Right lobe of liver (tissue), 6 donors: ENCODE measurements at places on chromosomes 12 and 14.

GRCh38 chr14:93954900-93955849 lies 21.2 kb downstream of the ASB2 start:
- no peak for DNase-seq

DNA sequence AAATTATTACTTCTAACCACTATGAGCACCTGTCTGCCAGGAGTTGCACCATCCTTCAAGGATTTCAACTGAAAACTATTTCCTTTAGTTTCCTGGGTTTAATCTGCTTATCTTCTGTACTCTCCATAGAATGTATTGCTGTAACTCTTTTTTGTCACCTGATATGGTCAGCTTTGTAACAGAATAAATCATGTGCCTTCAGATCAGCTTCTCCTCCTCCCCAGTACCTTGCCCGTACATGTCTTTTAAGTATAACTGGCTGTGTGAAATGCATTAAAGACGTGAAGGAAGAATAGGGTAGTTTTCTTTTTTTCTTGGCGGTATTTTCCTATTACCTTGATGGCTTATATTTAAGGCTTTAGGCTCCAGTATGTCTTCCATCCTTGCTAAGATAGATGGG lies 200.3 kb upstream of the NAV3 start:
- DNase-seq = no peak

GRCh38 chr14:68546839-68547238 lies 246.0 kb downstream of the ZFP36L1 start:
- no peak for DNase-seq

- DNase-seq = no peak
Measured at GRCh38 chr12:98329589-98329988, 185.8 kb upstream of the TMPO start.

GRCh38 chr14:105448706-105449111 lies 25.9 kb upstream of the CRIP2 start:
- DNase-seq = peak; percentile 67

- no peak for DNase-seq
Measured at GRCh38 chr12:131167334-131167733, 213.6 kb downstream of the ADGRD1 start.

- no peak for DNase-seq
Measured at GRCh38 chr12:125336246-125336645, 271.0 kb downstream of the AACS start.

- DNase-seq = no peak
Measured at GRCh38 chr12:114400925-114401324, 5.0 kb downstream of the TBX5 start.

GRCh38 chr12:132142679-132143335 lies 1.3 kb downstream of the DDX51 start:
- DNase-seq = peak; percentile 50

- DNase-seq = no peak
Measured at GRCh38 chr12:74431801-74432200, 105.8 kb upstream of the ATXN7L3B start.

- DNase-seq = peak; percentile 31
Measured at GRCh38 chr12:55673638-55674037, 34.1 kb downstream of the ITGA7 start.

DNA sequence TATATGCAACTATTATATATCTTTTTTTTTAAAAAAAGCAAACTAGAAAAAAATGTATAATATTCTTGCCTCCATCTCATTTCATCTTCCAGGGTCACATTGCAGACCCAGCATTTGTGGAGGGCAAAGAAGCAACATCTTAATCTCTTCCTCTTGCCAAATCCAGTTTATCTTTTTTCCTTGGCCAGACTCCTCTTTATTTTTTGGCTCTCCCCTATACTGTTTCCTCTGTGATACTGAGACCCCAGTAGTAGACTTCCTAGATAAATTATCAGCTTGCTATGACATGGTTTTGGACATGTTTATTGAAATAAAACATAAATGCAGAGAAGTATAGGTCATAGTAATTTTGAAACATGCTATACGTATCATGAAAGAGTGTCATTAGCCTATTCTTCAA lies 303.8 kb upstream of the DDHD1 start:
- no peak for DNase-seq

DNA sequence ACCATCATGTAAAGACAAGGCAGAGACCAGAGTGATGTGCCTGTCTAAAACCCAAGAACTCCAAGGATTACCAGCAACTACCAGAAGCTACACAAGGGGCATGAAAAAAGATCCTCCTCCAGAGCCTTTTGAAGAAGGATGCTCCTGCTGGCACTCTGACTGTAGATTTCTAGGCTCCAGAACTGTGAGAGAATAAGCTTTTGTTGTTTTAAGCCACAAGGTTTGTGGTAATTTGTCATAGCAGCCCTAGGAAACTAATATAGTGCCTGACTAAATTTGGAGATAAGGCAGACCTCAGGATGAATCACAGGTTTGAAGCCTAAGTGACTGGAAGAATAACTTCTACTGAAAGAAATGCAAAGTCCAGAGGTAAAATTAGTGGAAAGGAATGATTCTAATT lies 132.9 kb downstream of the CEP83 start:
- no peak for DNase-seq

GRCh38 chr14:53412819-53413675 lies 259.9 kb upstream of the DDHD1 start:
- DNase-seq = no peak

GRCh38 chr14:101191101-101191720 lies 287.7 kb upstream of the RTL1 start:
- DNase-seq = no peak

- DNase-seq = no peak
Measured at GRCh38 chr12:6820166-6820565, 1.5 kb upstream of the GPR162 start.

GRCh38 chr14:55546212-55546874 lies 33.7 kb upstream of the KTN1 start:
- DNase-seq = no peak

- no peak for DNase-seq
Measured at GRCh38 chr12:13179211-13180074, 17.1 kb upstream of the EMP1 start.

- DNase-seq = no peak
Measured at GRCh38 chr12:127070515-127071157, 1196.3 kb upstream of the TMEM132C start.

DNA sequence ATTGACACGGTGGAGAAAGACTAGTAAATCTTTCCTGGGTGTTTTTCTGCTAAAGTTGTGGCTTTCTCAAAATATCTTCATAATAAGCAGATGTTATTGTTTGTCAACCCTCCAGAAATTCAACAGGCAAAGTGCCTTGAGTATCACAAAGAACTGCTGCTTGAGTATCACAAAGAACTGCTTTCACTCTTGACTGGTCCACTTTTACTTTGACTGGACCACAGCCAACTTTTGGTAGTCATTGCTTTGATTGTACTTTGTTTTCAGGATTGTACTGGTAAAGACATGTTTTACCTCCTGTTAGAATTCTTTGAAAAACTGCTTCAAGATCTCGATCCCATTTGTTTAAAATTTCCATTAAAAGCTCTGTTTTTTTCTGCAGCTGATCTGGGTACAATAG lies 62.6 kb downstream of the PDZRN4 start:
- no peak for DNase-seq

GRCh38 chr14:75375983-75376382 lies 51.8 kb upstream of the JDP2 start:
- no peak for DNase-seq

DNA sequence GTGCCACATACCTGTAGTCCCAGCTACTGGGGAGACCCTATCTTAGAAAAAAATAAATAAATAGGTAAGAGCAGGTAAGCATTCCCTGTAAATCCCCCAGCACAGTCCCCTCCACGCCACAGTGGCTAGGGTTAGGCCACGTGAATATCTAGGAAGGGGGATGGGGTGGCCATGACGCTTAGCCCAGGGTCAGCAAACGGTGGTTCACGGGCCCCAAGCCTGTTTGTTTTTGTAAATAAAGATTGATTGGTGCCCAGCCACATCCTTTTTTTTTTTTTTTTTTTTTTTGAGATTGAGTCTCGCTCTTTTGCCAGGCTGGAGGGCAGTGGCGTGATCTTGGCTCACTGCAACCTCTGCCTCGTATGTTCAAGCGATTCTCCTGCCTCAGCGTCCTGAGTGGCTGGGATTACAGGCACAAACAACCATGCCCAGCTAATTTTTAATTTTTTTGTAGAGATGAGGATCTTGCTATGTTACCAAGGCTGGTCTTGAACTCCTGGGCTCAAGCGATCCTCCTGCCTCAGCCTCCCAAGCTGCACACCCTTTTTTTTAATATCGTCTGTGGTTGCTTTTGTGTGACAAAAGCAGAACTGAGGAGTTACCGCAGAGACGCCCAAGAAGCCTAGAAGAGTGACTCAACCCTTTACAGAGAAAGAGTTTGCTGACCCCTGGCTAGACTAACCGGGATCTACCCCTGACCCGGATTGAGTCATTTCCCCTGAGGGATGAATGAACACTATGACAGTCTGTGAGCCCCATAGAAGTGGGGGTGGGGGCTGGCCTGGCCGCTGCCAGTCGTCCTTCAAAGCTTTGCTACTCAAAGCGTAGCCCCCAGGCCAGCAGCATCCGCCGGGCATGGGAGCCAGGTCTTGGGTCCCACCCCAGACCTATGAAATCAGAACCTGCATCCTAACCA lies 113.7 kb upstream of the NCOR2 start:
- peak; percentile 83 for DNase-seq

GRCh38 chr12:14981049-14981448 lies 8.2 kb downstream of the PDE6H start:
- DNase-seq = no peak

DNA sequence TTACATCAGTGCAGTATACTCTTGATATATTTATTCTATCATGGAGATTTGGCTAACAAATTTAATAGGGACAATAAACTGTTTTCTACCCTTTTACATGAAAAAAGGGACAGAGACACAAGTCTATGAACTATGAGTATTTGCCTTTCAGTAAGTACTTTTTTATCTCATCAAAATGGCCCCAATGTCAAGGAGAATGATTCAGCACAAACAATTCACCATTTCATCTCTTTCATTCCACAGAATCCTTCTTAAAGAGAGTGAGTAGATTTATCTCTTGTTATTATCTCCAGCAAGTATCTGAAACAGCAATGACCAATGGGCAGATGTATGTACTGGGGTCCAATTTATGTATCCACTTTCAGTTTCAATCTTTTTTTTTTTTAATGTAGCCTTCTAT lies 447.5 kb downstream of the NPAS3 start:
- no peak for DNase-seq

DNA sequence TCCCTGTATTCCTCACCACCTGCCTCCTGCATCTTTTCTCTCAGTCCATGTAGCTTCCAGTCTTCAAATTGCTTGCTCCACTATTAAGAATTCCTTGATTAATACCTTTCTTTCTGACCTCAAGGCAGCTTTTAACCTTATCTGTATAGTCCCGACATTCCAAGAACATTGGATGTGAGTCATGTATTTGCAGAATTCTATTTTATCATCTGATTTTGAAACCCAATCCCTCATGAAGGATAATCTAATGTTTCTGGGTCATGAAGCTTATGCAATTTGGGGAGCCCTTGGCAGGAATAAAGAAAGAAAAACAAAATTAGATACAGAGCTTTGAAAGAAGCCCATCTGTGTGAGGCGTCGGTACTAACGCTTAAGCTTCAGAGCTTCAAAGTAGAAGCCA lies 63.4 kb upstream of the CCND2 start:
- no peak for DNase-seq

DNA sequence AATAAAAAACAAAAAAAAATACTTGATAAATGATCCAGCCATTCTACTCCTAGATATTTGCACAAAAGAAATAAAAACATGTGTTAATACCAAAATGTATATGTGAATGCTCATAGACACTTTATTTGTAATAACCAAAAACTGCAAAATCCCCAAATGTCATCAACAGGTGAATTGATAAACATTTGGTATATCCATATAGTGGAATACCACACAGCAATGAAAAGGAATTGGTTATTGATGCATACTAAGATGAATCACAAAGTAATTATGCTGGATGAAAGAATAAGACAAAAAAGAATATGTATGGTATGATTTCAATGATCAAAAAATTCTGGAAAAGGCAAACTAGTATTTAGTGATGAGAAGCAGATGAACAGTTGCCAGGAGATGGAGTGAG lies 124.7 kb upstream of the VASH1 start:
- DNase-seq = no peak

- no peak for DNase-seq
Measured at GRCh38 chr14:93707475-93707874, 80.8 kb downstream of the PRIMA1 start.

DNA sequence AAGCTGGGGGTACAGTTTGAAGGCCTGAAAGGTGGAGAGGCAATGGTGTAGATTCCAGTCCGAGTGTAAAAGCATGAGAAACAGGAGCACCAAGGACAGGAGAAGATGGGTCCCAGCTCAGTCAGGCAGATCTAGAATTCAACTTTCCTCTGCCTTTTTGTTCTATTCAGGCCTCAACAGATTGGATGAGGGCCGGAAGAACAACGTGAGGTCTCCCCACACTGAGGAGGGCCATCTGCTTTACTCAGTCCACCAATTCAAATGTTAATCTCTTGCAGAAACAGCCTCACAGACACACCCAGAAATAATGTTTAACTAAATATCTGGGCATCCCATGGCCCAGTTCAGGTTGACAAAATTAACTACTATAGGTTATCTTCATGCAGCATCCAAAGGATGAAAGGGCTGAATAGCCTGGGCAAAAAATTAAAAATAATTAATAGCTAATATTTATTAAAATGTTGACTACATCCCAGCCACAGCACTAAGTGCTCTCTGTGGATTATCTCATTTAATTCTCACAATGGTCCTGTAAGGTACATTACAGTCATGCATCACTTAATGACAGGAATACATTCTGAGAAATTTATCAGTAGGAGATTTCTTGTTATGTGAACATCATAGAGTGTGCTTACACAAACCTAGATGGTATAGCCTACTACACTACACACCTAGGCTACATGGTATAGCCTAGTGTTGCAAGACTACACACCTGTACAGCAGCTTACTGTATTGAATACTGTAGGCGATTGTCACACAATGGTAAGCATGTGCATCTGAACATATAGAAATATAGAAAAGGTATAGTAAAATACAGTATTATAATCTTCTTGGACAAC lies 22.5 kb downstream of the BTG1 start:
- DNase-seq = no peak
